ENCODE measurements at places on chromosomes 13 and 19.

GRCh38 chr19:16160943-16161560 is 12.3 kb downstream of the CIB3 start:
- no peak for DNase-seq

- DNase-seq: no peak
Observed at GRCh38 chr13:53848366-53848961, 819.9 kb downstream of the OLFM4 start.

- no peak for DNase-seq
Observed at GRCh38 chr19:21147540-21147939, 5.7 kb downstream of the ZNF431 start.

GRCh38 chr13:98324105-98324504 is 147.0 kb upstream of the RNF113B start:
- no peak for DNase-seq

DNA sequence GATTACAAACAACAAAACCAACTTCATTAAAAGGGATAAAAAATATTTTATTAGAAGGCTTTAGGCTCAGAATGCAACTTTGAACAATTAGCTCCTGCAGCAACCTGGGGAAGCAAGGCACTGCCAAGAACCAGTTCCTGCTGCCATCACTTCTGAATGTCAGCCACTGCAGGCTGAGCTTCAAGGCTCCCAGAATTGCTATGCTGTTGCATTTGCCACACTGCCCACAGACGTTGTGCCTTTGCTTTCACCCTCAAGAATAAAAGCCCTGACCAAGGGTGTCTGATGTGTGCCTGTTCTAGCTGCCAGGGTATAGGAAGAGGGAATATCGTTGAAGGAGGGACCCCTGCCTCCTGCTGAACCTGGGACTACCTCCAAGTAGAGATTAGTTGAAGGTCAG is 238.4 kb downstream of the ITGBL1 start:
- DNase-seq: no peak

GRCh38 chr13:26558987-26559386 is 1.5 kb downstream of the WASF3 start:
- no peak for DNase-seq

DNA sequence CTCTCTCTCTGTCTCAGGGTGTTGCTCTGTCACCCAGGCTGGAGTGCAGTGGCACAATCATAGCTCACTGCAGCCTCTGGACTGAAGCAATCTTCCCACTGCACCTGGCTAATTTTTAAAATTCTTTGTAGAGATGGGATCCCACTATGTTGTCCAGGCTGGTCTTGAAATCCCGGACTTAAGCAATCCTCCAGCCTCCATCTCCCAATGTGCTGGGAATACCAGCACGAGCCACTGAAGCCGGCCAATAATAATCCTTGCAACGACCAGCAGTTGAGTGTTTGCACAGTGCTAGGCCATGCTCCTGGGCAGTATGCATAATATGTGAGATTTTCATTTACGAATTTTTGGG is 640 bp upstream of the EPOR start:
- no peak for DNase-seq

GRCh38 chr19:13935765-13936510 is 2.3 kb downstream of the PODNL1 start:
- DNase-seq: no peak

DNA sequence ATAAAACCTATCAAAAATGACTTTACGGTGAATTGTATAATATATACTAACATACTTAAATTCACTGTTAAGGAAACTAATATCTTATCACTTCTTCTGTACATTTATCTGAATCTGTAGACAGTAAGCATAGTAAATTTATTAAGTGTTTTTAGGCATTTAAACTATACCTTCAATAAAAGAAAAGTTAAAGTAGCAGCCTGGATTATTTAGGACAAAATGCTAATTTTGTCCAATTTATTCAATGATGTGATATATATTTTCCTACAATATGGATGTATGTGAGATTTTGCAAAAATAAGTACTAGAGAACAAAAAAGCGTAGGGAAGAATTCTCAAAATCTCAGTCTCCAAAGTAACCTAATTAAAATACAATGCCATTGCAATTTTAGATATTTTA is 299.9 kb downstream of the GPC5 start:
- DNase-seq: no peak

GRCh38 chr13:66745307-66745706 is 484.8 kb downstream of the PCDH9 start:
- peak; percentile 33 for DNase-seq

- DNase-seq: no peak
Observed at GRCh38 chr13:46530084-46530935, 22.7 kb upstream of the LRCH1 start.

Data from globus pallidus (tissue), 1 donor.